IPS-NIHi11 (cell line): ENCODE measurements at places on chromosomes 6 and 20.

- DNase-seq: no peak
Measured at GRCh38 chr6:157268835-157269234, 54.5 kb downstream of the TMEM242 start.

DNA sequence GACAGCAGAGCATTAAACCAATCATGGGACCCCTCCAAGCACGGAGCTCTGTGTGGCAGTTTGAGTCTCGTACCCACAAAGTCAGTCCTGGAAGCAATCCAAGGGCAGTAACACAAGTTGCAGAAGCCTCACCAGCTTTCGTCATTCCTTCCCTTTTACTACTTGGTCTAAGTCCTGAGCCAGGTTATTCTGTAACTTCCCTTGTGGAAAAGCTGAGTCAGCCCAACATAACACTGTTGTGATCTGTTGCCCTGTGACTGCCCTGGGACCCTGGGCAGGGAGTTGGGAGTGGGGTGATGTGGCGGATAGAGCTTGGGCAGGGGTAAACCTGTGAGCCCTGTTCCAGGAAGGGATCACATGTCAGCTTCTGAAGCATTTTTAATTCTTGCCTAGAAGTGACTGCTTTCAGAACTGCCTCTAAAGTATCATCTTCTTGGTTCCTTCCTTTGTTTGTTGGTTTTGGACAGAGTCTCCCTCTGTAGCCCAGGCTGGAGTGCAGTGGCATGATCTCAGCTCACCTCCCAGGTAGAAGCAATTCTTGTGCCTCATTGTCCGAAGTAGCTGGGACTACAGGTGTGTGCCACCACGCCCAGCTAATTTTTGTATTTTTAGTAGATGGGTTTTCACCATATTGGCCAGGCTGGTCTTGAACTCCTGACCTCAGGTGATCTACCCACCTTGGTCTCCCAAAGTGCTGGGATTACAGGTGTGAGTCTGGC is 183.7 kb upstream of the JAG1 start:
- DNase-seq: no peak

- no peak for DNase-seq
Measured at GRCh38 chr6:130158548-130158947, 64.2 kb downstream of the SAMD3 start.

GRCh38 chr6:145270464-145270863 is 464.9 kb downstream of the EPM2A start:
- no peak for DNase-seq

- DNase-seq: no peak
Measured at GRCh38 chr20:61673152-61673847, 392.4 kb downstream of the TAF4 start.

DNA sequence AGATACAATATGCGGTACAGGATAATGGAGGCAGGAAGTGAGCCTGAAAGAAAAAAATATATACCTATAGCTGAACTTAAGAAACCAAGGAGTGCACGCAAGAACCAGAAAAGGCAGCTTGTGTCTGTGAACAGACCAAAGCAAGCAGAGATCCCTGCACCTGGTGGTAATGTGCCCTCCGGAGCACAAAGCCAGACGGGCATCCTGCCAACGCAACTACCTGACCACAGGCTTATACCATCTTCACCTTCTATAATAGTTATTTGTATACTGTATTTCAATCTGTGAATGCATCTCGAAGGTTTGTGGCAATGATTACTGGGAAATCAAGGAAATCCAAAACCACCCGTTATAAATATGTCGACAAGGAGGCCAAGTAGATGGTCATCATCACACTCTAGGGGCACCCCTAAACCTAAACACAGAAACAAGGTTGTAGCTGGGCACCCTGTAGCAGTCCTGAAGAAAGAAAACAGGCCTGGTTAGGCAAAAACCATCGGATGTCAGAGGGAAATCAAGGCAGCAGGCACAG is 801 bp downstream of the FBXL4 start:
- DNase-seq: no peak

- peak; percentile 65 for DNase-seq
Measured at GRCh38 chr6:127516662-127517273, 2.4 kb downstream of the MTCL3 start.

DNA sequence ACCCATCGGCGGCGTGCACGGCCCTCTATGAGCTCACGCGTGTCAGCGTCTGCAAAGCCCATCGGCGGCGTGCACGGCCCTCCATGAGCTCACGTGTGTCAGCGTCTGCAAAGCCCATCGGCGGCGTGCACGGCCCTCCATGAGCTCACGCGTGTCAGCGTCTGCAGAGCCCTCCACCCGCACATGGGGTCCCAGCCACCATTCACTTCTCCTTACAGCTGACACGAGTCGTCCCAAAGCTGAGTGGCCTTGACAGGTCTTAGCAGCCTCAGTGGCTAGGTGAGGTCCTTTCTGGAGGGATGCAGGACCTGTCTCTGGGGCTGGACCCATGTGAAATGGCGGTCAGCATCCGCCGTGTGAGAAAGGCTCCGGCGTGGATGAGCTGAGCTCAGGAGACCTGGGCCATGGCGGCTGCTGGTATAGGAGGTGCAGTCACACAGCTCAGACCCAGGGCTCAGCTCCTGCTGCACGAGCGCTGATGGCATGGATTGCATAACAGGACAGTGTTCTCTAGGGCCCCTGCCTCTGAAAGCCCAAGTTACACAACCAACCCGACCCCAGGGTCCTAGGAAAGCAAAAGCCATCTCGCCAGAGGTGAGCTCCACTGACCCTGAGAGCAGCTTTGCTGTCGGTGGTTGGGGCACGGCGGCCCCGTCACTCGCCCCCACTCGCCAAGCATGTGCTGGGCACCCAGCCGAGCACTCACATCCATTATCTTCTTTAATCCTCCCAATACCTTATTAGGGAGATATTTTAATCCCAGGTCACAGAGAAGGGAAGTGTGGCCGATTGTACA is 38.9 kb downstream of the DLL1 start:
- DNase-seq: no peak

- no peak for DNase-seq
Measured at GRCh38 chr6:25277857-25278256, 1.3 kb upstream of the CARMIL1 start.

GRCh38 chr6:151442371-151442770 is 9.6 kb downstream of the RMND1 start:
- DNase-seq: no peak

- no peak for DNase-seq
Measured at GRCh38 chr20:25018425-25018824, 25.9 kb upstream of the APMAP start.

DNA sequence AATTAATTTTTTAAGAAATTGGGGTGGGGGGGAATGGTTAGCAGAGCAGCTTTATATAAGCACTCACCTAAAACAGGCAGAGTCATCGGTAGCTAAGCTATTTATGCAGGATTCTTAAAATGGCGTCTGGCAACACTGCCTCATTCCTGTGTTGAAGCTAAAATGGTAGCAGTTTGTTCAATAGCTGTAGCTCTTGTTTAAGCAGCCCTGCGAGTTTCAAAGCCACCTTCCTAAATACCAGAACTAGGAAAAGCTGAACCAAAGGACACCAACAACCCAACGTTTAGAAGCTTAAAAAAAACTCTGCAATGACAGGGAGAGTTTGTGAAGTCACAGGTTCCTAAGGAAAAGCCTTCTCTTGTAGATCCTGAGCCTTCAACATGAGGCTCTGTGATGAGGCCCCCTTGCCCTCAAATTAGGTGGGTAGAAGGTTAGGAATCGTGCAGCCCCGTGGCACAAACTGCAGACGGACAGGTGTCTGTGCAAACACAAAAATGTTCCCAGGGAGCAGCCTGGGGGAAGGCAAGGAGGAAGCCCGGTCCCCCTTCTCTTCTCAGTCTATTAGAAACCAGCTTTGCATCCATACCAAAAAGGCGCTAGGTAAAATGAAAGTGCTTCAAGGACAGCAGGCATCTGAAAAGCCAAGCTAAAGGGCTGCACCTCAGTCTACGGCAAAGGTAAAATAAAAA is 4.7 kb downstream of the ZMYND8 start:
- DNase-seq: no peak

DNA sequence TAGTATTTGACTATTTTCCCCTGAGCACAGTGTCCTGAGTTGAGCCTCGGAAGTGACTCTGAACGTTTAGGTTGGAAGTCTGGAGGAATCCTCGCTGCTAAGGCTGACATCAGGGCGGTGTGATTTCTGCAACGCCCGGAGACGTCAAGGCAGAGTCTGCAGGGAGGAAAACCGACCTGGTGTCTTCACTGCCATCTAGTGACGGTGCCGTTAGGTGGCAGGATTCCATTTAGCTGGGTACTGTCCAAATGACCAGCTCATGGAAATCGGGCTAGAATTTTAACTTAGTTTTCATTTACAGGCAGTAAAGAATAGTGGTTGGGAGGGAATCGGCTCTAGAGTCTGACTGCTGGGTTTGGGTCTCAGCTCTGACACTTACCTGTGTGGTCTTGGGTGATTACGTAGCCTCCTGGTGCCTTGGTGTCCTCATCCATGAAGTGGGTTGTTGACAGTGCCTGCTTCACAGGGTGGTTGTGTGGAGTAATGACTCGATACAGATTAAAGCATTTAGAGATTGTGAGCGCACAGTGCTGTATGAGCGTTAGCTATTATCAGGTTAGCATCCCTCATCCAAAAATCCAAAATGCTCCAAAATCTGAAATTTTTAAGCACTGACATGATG is 35.0 kb downstream of the FOXF2 start:
- peak; percentile 81 for DNase-seq

DNA sequence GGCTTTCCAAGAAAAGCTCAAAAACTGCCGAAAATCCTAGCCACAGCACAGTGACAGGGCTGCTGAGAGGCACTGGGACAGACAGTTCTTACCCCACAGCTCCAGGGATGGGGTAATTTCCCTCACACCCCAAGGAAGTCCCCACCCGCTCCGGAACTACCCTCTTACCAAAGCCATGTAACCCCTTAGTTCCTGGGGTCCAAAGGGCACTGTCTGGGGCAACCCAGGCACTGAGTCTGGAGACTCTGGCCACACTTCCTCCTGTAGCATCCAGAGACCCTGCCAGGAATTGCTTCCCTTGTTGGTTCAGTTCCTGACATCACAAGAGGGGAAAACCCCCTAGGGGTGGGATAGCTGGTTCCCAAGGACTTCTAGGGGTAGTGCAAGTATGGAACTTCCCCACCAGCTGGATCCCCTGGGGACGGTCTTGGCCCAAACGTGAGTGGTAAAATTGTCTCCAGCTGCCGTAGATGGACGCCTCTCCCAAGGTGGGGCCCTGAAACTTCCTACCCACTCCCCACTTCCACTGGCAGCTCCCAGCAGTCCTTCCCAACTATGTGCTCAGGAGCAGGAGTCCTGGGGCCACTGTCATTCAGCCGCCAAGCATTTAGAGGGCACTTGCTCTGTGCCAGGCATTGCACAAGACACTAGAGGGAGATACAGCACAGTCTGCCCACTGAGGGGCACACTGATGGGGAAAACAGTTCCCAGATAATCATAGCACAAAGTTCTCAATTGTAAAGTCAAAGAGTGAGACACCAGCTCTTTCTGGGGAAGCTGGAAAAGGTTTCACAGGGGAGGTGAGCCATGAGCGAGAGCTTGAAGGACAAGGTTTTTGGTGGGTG is 17.2 kb upstream of the HCK start:
- DNase-seq: no peak

DNA sequence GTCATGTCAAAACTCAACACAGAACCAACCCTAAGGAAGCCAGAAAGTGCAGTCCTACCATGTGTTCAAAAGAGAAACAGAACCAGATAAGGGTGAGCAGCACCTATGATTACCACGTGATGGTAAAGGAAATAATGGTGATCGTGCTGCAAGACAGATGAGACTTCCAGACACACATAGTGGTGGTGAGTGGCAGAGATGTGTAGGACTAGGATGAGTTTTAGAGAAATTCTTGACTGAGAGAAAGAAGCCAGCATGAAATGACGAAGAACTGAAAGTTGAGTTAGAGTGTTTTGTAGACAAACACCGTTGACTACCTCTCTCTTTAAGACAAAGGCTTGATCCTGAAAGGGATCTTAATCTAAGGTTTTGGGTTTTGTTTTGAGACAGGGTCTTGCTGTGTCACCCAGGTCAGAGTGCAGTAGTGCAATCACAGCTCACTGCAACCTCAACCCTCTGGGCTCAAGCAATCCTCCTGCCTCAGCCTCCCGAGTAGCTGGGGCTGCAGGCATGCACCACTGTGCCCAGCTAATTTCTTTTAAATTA is 10.6 kb upstream of the BTBD9 start:
- no peak for DNase-seq

DNA sequence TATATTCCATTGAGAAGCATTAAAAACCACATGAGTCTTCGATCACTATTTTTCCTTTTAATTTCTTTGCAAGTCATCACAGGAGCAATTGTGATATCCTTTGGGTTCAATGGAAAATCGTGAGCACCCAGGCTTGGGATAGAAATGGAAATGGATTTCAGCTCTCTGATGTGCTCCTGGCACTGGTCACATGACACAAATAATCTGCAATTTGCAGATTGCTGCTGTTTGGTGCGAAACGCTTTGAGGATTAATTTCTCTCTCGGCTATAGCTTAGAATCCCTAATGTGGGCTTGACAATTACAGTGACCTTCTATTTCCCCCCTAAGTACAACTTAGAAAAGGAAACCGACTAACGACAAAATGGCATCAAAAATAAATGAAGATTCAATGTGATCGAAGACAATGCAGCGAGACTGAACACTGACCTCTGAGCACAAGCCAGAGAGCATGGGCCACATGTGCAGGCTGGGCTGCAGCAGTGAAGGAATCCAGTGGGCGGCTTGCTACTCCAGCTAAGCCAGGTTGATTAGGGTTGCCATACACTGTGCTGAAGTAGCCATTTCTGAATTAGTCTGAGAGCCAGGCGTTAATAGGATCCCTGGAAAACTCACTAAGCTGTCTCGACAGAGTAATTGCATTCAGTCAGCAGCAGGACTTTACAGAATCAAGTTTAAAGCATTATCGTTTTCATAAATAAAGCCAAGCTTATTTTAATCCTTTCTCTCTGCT is 301.8 kb upstream of the AGPAT4 start:
- DNase-seq: peak; percentile 17

DNA sequence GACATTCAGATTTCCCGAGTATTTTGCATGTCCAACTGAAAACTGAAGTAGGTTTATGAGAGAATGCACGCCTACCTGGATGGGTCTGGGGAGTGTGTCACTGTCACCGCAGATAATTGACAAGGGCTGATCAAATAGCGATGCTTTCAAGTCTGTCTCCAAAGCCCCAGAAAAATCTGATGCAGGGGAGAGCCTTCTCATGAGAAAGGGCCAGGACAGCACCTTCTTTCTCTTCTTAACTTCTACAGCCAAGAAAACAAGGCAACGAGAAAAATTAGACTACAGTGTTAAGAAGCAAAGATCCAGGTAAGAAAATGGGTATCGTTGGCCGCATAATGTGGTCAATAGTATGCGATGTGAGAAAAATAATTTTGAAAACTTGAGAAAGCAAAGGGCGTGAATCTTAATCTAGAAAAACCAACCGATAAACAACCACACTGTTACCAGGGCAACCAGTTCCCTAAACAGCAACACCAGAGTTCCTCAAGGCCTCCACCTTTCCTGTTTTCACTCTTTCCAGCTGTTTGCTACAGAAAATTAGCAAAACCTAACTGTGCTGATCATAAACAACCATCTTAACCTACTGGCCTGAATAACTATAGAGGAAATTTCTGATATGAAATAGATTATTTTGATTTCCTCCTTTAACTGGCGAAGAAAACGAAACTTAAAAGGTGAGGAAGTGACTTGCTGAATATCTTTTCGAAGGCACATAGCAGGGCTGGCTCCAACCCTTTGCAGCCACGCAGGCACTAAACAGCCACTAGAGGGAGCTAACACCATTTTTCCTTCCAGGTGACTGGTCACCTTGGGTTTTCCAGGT is 2.6 kb downstream of the TAGAP start:
- DNase-seq: peak; percentile 88

- no peak for DNase-seq
Measured at GRCh38 chr6:53741034-53741823, 53.6 kb upstream of the LRRC1 start.
